ENCODE measurements at places on chromosomes 4 and X.

- DNase-seq, result no peak
Observed at GRCh38 chrX:136710325-136710951, 62.5 kb downstream of the CD40LG start.

- DNase-seq, result no peak
Observed at GRCh38 chrX:134647477-134647877, 10.8 kb downstream of the PLAC1 start.

DNA sequence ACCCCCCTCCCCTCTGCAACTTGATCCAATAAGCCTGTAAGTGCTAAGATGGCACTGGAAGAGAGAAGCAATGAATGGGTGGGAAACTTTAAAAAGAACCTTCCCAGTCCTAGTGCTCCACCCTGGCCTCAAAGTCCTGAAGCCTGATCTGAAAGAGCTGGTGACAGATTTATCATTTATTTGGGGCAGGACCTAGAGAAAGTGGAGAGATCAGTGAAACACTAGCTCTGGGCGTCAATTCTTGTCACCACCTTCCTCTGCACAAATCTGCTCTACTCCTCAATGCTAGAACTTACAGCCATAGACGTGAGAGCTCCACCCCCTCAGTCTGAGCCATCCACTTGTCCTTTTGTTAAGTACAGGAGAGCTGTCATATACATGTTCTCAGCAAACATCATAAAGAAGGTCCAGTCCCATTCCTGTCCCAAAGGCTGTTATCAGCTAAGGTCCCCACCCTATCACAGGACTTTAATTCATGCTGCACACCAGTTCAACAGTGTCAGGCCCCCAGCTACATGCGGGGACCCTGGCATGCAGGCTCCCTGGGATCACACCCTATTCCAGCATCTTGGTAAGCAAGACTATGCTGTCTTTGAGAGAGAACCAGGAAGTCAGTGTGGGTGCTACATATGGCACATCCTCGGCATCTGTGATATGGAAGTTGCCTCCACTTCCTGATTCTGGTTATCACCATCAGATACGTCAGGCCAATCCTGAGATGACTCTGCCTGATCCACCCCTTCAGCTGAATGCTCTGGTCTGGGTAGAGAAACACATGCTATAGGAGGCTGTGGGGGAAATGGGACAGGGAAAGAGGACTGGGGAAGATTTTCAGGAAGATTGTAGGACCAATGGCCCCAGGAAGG is 2.3 kb downstream of the P2RY4 start:
- DNase-seq, result no peak

DNA sequence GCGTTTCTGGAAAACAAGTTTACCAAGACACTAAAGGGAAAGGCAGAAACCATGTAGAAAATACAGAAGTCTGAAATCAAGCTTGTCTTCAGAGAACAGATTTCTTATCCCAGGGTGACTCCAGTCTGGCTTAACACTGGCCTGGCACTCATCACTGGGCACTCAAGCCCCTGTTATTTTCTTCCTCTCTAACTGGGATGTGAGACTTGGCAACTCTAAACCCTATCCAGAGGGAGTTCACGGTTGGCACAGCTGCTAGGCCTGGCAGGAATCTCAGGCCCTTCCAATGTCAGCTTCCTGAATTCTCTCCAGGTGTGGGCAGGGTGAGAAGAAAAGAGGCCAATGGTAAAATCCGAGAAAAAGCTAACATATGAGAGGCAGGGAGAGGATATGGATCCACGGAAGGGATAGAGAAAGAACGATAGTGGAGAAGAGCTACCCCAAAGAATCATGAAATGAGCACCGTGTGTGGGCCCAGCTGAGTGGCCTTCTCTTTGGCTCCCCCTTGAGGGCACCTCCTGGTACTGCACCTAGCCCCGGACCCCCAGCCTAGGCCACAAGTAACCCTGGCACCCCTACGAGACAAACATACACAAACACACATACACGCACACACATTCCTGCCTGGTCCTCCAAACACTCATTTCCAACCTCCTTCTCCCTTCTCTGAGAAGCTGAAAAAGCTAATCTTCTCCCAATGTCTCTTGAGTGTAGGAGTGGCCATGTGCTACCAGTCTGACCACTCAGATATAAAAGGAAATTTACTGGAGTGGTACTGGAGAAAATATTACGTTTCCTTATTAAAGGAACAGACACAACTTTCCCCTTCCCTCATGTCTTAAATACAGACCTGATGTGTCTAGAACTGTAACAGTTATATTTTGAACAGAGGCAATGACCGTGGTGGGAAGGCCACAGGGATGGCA is 16.6 kb upstream of the PTCHD1 start:
- peak; percentile 7 for DNase-seq

GRCh38 chr4:38489924-38490639 is 173.9 kb upstream of the KLF3 start:
- DNase-seq, result no peak

- DNase-seq, result no peak
Observed at GRCh38 chr4:123478859-123479345, 82.3 kb downstream of the SPRY1 start.

DNA sequence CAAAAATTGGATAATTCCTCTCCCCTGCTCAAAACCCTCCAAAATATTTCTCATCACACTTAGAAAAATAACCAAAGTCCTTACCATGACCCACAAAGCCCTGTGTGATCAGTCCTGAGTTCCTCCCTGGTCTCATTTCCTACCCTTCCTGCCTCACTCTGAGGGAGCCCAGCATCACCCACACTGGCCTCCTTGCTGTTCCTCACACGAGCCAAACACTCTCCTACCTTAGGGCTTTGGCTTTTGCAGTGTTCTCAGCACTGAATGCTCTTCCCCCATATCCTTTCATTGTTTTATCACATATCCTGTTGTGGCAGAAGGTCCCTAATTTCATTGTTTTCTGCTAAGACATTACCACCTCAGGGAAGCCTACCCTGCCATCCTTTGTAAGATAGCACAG is 12.2 kb downstream of the MGAT4D start:
- no peak for DNase-seq

- peak; percentile 33 for DNase-seq
Observed at GRCh38 chr4:107757864-107758476, 37.9 kb upstream of the PAPSS1 start.

- DNase-seq, result no peak
Observed at GRCh38 chrX:23790155-23790497, 7.2 kb downstream of the SAT1 start.

DNA sequence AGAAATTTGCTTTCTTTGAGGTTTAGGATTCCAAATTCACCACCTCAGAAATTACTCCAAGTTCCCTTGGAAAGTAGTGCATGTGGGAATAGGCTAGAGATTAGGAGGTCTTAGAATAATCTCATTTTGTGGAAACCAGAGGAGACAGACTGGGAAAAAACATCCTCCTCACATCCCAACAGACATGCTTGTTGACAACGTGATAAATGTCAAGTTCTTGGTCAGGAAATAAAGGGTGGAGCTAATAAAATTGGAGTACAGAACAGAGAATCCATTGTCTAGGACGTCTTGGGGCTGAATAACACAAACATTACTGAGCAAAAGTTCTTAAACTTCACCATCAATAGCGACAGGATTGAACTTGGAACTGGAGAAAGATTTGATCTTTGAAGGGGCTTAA is 233.4 kb downstream of the PABPC4L start:
- DNase-seq, result no peak

- DNase-seq, result no peak
Observed at GRCh38 chr4:188783175-188783574, 643.9 kb downstream of the TRIML1 start.

Data from NCI-H2081 (cell line).